ENCODE measurements at places on chromosomes 11 and 22. TPM values are rescaled to one million over a fixed set of nuclear protein-coding genes. Genes with fewer than 3 reads are reported as not detected.

DNA sequence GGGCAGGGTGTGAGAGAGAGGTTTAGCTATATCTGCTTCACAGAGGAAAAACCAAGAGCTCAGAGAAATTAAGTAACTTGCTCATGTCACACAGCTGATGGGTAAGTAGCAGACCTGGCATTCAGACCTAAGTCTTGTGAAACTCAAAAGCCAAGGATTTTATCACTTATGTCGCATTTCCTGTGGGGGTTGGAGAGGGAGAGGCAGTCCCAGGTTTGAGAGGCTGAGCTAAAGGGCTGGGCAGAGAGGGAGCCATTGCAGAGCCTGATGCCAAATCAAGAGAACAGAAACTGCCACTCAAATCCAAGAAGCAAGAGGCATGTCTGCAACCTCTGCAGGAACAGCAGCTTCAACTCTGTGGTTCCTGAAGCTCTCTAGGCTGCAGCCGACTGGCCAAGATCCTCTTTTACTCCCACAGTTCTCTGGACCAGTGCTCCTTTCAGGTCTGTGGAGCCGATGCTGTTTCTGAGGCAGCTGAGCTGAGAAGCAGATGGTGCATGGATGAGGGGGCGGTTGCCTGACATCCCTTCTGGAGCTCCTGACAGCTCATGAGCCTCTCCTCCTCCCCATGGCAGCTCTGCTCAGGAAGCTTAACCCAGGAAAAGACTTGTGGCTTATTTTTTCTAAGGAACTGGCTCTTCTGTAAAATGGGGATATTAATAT, 47.6 kb upstream of the NAV2 start:
- no peaks in the 10 kb centered on the region for H3K27me3 ChIP-seq
- H3K27ac ChIP-seq = no peak overlapping the region
- no peak overlapping the region for H3K4me3 ChIP-seq

DNA sequence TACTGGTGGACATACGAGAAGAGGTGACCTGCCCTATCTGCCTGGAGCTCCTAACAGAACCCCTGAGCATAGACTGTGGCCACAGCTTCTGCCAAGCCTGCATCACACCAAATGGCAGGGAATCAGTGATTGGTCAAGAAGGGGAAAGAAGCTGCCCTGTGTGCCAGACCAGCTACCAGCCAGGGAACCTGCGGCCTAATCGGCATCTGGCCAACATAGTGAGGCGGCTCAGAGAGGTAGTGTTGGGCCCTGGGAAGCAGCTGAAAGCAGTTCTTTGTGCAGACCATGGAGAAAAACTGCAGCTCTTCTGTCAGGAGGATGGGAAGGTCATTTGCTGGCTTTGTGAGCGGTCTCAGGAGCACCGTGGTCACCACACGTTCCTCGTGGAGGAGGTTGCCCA, 6.9 kb downstream of the TRIM6 start:
- H3K4me3 ChIP-seq = no peak overlapping the region
- no peaks in the 10 kb centered on the region for H3K27me3 ChIP-seq
- H3K4me1 ChIP-seq = no peaks in the 10 kb centered on the region

Gene APOA5
- not detected for total RNA-seq

DNA sequence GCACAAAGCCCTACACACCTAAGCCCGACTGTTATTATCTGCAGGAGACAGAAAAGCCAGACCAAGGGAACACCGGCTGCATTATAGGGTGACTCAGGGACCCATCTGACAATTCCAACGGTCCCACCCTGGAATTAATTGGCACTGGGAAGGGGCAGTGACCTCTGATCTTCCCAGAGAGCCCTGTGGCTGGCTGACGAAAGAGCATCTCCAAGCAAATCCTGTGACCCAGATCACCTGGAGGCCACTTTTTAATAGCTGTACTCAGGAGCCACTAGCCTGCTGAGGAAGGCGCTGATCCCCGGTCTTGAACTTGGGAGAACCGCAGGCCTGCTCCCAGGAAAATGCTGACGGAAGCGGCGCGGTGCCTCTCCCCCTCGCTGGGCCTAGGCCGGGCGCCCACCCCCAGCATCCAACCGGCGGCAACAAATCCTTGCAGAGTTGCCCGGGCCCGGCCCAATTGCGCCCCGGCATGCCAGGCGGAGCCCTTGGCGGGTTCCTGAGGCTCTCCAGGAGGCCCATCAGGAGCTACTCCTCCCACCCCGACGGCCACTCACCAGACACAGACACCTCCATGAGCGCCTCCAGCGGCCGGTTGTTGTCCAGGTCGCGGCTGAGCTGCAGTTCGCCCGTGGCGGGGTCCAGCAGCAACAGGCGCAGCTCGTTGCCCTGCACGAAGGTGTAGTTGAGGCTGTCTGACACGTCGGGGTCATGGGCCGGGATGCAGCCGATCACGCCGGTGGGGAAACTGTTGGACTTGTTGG, 4.2 kb downstream of the CELSR1 start:
- no peak for DNase-seq
- peaks cover 12% of the 10 kb centered on the region for H3K4me1 ChIP-seq
- peaks cover 5% of the 10 kb centered on the region for H3K27me3 ChIP-seq
- H3K27ac ChIP-seq = no peak overlapping the region
- H3K36me3 ChIP-seq = no peaks in the 10 kb centered on the region
- H3K4me3 ChIP-seq = no peak overlapping the region

DNA sequence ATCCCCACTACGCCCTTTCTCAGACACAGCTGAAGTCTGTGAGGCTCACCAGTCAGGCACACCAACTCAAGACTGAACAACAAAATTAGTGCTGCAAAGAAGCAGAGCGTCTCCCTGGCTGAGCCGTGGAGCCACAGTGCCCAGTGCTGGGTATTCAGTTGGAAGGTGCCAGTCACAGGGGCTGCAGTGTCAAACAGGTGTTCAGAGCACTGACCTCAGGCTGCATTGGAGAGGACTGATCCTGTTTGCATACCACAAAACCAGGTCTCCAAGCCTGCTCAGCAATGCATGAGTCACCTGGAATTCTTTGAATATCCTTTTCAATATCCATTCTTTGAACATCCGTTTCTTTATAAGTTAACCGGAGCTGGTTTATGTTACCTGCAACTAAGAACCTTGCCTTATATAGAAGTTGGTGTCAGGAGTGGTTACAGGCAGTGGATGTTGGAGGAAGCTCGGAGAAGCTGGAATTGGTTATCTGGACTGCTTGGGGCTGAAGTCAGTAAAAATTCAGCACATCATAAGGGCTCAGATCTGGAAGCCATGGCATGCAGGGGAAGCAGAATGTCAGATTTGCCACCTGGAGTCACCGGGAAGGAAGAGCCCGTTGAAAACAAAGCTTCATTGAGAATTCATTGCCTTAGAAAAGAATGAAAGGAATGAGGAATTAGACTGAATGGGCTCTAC, 30.3 kb downstream of the PDGFB start:
- no peaks in the 10 kb centered on the region for H3K36me3 ChIP-seq
- peaks cover 4% of the 10 kb centered on the region for H3K27me3 ChIP-seq
- DNase-seq = no peak
- H3K27ac ChIP-seq = no peak overlapping the region
- H3K4me1 ChIP-seq = peaks cover 4% of the 10 kb centered on the region

Gene FOLH1
- total RNA-seq = not detected

- no peaks in the 10 kb centered on the region for H3K27me3 ChIP-seq
- peaks cover 34% of the 10 kb centered on the region for H3K36me3 ChIP-seq
- H3K4me3 ChIP-seq = no peak overlapping the region
- no peak overlapping the region for H3K27ac ChIP-seq
- no peak for DNase-seq
- H3K4me1 ChIP-seq = no peaks in the 10 kb centered on the region
Observed at GRCh38 chr22:17807578-17808410, 33.5 kb upstream of the BID start.

- no peaks in the 10 kb centered on the region for H3K4me1 ChIP-seq
- no peak for DNase-seq
- H3K27ac ChIP-seq = no peak overlapping the region
- no peaks in the 10 kb centered on the region for H3K27me3 ChIP-seq
- no peaks in the 10 kb centered on the region for H3K36me3 ChIP-seq
Observed at GRCh38 chr11:88040148-88040496, 135.1 kb downstream of the RAB38 start.

All from natural killer cell (primary cell).